CD4-positive, alpha-beta T cell (primary cell): ENCODE measurements at places on chromosomes 12 and 14. TPM values are rescaled to one million over a fixed set of nuclear protein-coding genes. Genes with fewer than 3 reads are reported as not detected.

DNA sequence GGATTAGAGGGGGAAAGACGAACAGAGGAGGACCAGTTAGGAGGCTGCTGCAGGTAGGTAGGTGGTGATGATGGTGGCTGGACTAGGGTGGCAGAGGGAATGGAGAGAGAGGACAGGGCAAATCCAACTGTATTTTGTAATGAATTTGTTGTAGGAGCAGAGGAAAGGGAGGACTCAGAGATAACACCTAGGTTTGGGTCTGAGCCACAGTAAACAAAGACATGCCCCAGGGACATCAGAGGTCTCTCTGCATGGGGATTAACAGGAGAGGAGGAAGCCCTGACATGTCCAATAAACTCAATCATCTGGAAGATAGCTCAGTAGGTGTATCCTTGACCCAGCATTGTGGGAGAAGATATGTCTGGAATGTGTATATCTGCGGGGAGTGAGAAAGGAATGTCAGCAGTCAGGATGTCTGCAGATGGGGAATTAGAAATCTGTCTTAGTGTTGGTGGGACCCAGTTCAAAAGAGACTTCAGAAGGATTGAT is 4.7 kb upstream of the SLC48A1 start:
- DNase-seq = no peak
- no peaks in the 10 kb centered on the region for H3K27me3 ChIP-seq
- no peaks in the 10 kb centered on the region for H3K36me3 ChIP-seq
- H3K4me3 ChIP-seq = no peak overlapping the region
- peaks cover 16% of the 10 kb centered on the region for H3K4me1 ChIP-seq

- no peaks in the 10 kb centered on the region for H3K36me3 ChIP-seq
- H3K27me3 ChIP-seq = no peaks in the 10 kb centered on the region
- H3K4me1 ChIP-seq = no peaks in the 10 kb centered on the region
- DNase-seq = no peak
- no peak overlapping the region for H3K27ac ChIP-seq
These were observed 17.6 kb upstream of the AEBP2 start for GRCh38 chr12:19421503-19422282.

DNA sequence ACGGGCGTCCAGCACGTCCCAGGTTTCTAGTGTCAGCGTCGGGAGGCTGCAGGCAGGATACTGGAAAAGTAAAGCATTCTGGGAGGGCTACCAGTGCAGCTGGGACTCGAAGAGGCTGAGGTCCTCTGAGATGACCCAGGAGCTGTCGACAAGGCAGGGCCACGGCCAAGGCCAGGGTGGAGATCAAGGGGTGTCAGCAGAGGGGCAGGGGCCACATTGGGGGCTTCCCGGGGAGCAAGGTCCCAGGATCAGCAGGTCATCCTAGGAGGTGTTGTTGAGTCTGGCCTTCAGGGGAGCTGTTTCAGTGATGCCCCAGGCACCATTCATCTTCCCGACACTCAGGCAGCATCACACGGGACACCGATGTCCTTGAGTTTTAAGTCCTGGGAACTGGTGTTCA is 377.8 kb upstream of the SFSWAP start:
- H3K4me1 ChIP-seq = no peaks in the 10 kb centered on the region
- no peaks in the 10 kb centered on the region for H3K27me3 ChIP-seq
- no peaks in the 10 kb centered on the region for H3K36me3 ChIP-seq

DNA sequence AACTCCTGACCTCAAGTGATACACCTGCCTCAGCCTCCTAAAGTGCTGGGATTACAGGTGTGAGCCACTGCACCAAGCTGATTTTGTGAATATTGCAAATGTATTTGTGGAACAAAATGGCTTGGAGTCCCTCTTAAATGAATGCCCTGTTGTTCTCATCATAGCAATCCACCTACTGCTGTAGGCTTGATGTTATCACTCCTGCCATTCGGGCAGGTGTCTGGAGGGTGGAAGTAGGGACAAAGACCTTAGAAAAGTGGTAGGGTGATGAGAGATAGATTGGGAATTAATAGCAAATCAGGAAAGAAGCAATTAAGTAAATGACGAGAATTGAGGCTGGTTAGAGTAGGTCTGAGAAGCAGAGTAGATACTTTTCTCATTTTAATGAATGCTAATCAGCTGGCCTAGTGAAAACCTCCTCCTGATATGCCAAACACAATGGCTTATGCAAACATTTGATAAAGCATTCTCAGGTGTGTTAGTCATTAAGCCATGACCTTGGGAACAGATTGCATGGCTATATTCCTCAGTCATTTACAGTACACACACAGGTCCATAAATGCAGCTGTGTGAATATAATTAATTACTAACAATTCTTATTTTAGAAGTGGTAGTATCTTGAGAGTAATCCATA is 60.5 kb upstream of the USP44 start:
- no peaks in the 10 kb centered on the region for H3K27me3 ChIP-seq
- H3K4me3 ChIP-seq = no peak overlapping the region
- no peak overlapping the region for H3K27ac ChIP-seq
- no peaks in the 10 kb centered on the region for H3K4me1 ChIP-seq

GRCh38 chr12:127594351-127594970 is 672.5 kb upstream of the TMEM132C start:
- no peaks in the 10 kb centered on the region for H3K27me3 ChIP-seq
- no peak overlapping the region for H3K4me3 ChIP-seq
- DNase-seq = no peak

GRCh38 chr14:90341784-90342183 is 10.0 kb upstream of the NRDE2 start:
- no peak overlapping the region for H3K4me3 ChIP-seq
- H3K36me3 ChIP-seq = no peaks in the 10 kb centered on the region
- no peaks in the 10 kb centered on the region for H3K4me1 ChIP-seq
- H3K27me3 ChIP-seq = peaks cover 5% of the 10 kb centered on the region
- no peak overlapping the region for H3K27ac ChIP-seq
- no peak for DNase-seq

DNA sequence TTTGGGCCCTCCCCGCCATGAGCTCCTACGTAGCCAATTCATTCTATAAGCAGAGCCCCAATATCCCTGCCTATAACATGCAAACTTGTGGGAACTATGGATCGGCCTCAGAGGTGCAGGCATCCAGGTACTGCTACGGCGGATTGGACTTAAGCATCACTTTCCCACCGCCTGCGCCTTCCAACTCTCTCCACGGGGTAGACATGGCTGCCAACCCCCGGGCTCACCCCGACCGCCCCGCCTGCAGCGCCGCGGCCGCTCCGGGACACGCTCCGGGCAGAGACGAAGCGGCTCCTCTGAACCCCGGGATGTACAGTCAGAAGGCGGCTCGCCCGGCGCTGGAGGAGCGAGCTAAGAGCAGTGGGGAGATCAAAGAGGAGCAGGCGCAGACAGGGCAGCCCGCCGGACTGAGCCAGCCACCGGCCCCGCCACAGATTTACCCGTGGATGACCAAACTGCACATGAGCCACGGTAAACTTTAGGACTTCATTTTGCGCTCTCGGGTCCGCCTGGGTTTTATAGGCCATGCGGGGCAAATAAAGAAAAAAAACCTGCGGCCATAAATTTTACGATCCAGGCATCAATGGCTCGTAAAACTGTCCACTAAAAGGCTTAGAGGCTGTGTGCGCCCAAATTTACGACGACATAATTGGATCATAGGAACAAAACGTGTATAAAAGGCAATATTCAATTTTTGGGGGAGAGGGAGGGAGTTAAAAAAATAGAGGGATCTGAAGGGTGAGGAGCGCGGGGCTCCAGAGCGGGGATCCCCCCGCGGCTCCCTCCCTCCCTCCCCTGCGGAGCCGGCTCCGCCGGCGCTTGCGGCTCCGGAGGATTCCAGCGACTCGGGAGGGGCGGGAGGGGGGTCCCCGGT is 493 bp downstream of the HOXC5 start:
- H3K36me3 ChIP-seq = no peaks in the 10 kb centered on the region
- no peak overlapping the region for H3K27ac ChIP-seq
- H3K27me3 ChIP-seq = peaks cover 98% of the 10 kb centered on the region
- peaks cover 47% of the 10 kb centered on the region for H3K4me1 ChIP-seq

DNA sequence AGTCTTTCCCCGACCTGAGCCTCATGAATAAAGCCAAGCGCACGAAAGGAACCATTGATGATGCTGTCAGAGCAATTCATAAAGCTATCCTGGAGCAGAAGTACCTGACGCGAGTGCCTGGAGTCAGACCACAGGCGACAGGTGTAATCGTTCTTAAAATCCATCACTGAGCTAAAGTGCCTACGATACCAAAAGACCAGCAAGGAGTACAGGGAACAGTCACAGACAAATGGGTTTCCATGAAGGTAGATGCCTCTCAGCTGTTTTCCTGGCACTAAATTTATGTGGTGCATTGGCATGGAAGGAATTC is 1.4 kb upstream of the PCED1B start:
- DNase-seq = no peak
- no peaks in the 10 kb centered on the region for H3K27me3 ChIP-seq
- no peak overlapping the region for H3K27ac ChIP-seq
- H3K36me3 ChIP-seq = no peaks in the 10 kb centered on the region
- peaks cover 26% of the 10 kb centered on the region for H3K4me1 ChIP-seq
- no peak overlapping the region for H3K4me3 ChIP-seq

- H3K36me3 ChIP-seq = peaks cover 5% of the 10 kb centered on the region
- DNase-seq = no peak
- no peak overlapping the region for H3K27ac ChIP-seq
- H3K27me3 ChIP-seq = no peaks in the 10 kb centered on the region
- H3K4me3 ChIP-seq = no peak overlapping the region
These were observed 26.4 kb downstream of the PPTC7 start for GRCh38 chr12:110556705-110557104.

- H3K4me3 ChIP-seq = no peak overlapping the region
- no peak for DNase-seq
- H3K4me1 ChIP-seq = no peaks in the 10 kb centered on the region
- H3K27me3 ChIP-seq = no peaks in the 10 kb centered on the region
- no peak overlapping the region for H3K27ac ChIP-seq
- no peaks in the 10 kb centered on the region for H3K36me3 ChIP-seq
These were observed 58.0 kb upstream of the CDKN3 start for GRCh38 chr14:54338696-54339317.

GRCh38 chr12:1212526-1212925 is 221.5 kb downstream of the ERC1 start:
- no peaks in the 10 kb centered on the region for H3K27me3 ChIP-seq
- no peaks in the 10 kb centered on the region for H3K36me3 ChIP-seq
- H3K4me1 ChIP-seq = no peaks in the 10 kb centered on the region
- no peak overlapping the region for H3K4me3 ChIP-seq
- H3K27ac ChIP-seq = no peak overlapping the region

DNA sequence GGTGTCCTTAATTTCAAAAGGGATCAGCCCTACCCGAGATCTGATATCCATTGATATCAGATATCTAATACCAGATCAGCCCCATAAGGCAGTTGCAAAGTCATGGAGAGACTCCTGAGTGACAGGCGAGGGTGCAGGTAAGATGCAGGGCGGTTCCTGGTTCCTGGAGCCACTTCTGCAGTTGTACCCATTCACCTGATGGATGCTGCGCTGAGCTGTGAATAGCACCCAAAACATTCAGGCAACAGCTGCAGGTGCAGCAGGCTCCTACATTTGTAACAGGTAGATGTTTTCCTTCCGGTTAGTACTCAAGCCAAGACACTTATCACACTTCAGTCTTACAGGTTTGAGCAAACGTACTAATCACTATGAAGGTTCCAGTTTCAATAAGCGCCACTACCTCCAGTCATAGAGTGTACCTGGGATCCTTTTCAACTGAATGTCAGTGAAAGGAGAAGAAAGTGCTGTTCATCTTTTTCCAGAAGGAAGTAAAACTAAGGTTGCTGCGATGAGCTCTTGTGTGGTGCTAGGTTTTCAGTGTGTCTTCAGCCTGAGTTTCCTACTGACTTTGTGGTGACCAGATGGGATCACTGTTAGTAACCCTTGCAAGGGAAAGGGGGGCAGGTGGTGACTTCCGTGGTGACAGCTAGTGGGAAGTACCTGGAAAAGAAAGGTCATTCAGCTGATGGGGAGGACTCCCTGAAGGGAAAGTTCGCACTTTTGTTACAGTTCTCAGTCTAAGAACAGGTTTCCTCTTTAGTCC is 1.9 kb downstream of the ATP6V0A2 start:
- no peak overlapping the region for H3K27ac ChIP-seq
- peaks cover 27% of the 10 kb centered on the region for H3K4me1 ChIP-seq
- no peak for DNase-seq
- H3K27me3 ChIP-seq = no peaks in the 10 kb centered on the region
- H3K4me3 ChIP-seq = peak overlapping the region; percentile 87

DNA sequence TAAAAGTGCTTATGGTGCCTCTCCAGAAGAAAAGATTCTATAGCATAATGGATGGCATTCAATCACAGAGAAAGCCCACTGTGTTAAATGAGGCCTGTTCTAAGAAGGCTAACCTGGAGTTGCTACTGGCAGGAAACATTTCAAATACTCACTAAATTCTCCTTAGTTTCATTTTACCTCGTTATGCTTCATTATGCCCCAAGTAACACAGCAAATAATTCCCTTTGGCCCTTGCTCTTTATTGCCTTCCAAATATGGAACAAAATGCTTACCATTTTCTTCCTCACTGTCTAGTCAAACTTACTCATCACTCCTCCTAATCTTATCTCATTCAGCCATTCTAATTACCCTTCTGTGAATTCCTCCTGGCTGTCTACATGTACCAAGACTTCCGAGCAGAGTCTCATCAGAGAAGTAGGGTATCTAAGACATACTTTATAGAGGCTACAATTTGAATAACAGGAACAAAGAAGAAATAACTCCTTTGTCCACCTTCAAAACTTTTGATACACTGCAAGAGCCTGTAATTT is 292.1 kb upstream of the CLEC14A start:
- no peak overlapping the region for H3K27ac ChIP-seq
- H3K27me3 ChIP-seq = no peaks in the 10 kb centered on the region
- H3K4me3 ChIP-seq = no peak overlapping the region

- no peaks in the 10 kb centered on the region for H3K36me3 ChIP-seq
- no peak overlapping the region for H3K27ac ChIP-seq
- H3K4me1 ChIP-seq = no peaks in the 10 kb centered on the region
- no peak for DNase-seq
- H3K27me3 ChIP-seq = no peaks in the 10 kb centered on the region
These were observed 80.2 kb upstream of the NUDT4 start for GRCh38 chr12:93297536-93297935.

- H3K36me3 ChIP-seq = no peaks in the 10 kb centered on the region
- DNase-seq = no peak
- no peak overlapping the region for H3K4me3 ChIP-seq
- no peaks in the 10 kb centered on the region for H3K4me1 ChIP-seq
- H3K27ac ChIP-seq = no peak overlapping the region
- H3K27me3 ChIP-seq = peaks cover 7% of the 10 kb centered on the region
These were observed 11.6 kb downstream of the RMST start for GRCh38 chr12:97474161-97474560.

- H3K36me3 ChIP-seq = no peaks in the 10 kb centered on the region
- H3K27me3 ChIP-seq = no peaks in the 10 kb centered on the region
- H3K4me3 ChIP-seq = no peak overlapping the region
These were observed 68.4 kb downstream of the HSPB8 start for GRCh38 chr12:119247007-119247719.

- no peaks in the 10 kb centered on the region for H3K27me3 ChIP-seq
- H3K27ac ChIP-seq = no peak overlapping the region
- no peaks in the 10 kb centered on the region for H3K36me3 ChIP-seq
- peaks cover 9% of the 10 kb centered on the region for H3K4me1 ChIP-seq
These were observed 24.5 kb upstream of the SPTLC2 start for GRCh38 chr14:77640756-77641533.

The ALG10B gene
- 6.6 TPM for total RNA-seq

The SOX5 gene
- not detected for total RNA-seq

The CDK17 gene
- total RNA-seq = 112 TPM

The SLC38A4 gene
- not detected for total RNA-seq
